ENCODE measurements at places on chromosomes 13 and 19.

DNA sequence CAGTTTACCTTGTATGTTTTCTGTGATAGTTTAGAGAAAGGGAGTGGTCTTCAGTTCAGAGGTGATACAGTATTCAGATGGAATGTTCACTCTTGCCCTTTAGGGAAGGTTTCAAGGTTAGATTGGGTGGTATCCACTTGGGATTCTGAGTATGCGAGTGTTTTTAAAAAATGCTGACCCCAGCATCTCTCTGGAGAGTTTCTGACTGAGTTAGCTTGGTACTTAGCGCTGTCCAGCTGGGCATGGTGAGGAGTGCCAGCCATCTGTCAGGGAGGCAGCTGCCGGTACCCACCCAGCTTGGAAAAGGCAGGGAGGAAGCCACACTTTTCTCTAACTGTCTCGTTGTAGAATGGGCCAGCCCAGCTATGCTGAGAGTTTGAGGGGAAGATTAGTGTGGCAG lies 63.3 kb downstream of the ARHGEF7 start:
- DNase-seq = no peak

GRCh38 chr19:10699650-10700335 lies 1.4 kb upstream of the QTRT1 start:
- DNase-seq = no peak

GRCh38 chr13:106630650-106631049 lies 62.7 kb upstream of the ARGLU1 start:
- no peak for DNase-seq

DNA sequence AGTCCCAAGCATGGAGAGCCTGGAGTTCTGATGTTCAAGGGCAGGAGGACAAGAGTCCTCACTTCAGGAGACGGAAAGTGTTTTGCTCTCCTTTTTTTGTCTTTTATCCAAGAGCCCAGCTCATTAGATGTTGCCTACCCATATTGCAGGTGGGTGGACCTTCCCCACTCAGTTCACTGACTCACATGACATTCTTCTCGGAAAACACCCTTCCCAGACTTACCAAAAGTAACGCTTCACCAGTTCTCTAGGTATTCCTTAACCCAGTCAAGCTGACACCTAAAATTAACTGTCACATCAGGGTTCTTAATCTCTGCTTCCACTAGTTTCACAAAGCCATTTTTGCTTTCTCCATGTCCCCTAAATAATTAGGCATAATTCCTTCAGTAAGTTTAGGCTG lies 2215.4 kb upstream of the PCDH20 start:
- DNase-seq = no peak
